ENCODE measurements at places on chromosomes 5 and 9. TPM values are rescaled to one million over a fixed set of nuclear protein-coding genes. Genes with fewer than 3 reads are reported as not detected.

The GPR151 gene
- polyA plus RNA-seq: not detected

The FOXD4L5 gene
- polyA plus RNA-seq: not detected

The GGTA1 gene
- polyA plus RNA-seq: not detected

The ARID3C gene
- not detected for polyA plus RNA-seq

The BNC2 gene
- not detected for polyA plus RNA-seq

The IL13 gene
- not detected for polyA plus RNA-seq

The UNC5A gene
- polyA plus RNA-seq: not detected

The PCDHB10 gene
- not detected for polyA plus RNA-seq

The NR2F1 gene
- not detected for polyA plus RNA-seq

The LSM11 gene
- 0.42 TPM for polyA plus RNA-seq

The TMEM252 gene
- polyA plus RNA-seq: not detected

The MCIDAS gene
- polyA plus RNA-seq: not detected

The LIX1 gene
- polyA plus RNA-seq: not detected

The DDX4 gene
- polyA plus RNA-seq: not detected

The MARCHF3 gene
- 9.3 TPM for polyA plus RNA-seq

The SHOC1 gene
- not detected for polyA plus RNA-seq

The MYORG gene
- 0.39 TPM for polyA plus RNA-seq

The ZNF879 gene
- polyA plus RNA-seq: 4.1 TPM

The TYRP1 gene
- not detected for polyA plus RNA-seq

The PCDHA5 gene
- polyA plus RNA-seq: not detected

The MAMDC2 gene
- not detected for polyA plus RNA-seq

The CCDC112 gene
- polyA plus RNA-seq: 4.3 TPM

The QRFP gene
- not detected for polyA plus RNA-seq

The MTX3 gene
- 3.1 TPM for polyA plus RNA-seq

The TMEM215 gene
- not detected for polyA plus RNA-seq

The SLC36A3 gene
- polyA plus RNA-seq: not detected

The AK1 gene
- not detected for polyA plus RNA-seq

The POLR3G gene
- 2.8 TPM for polyA plus RNA-seq
